GM12864 (cell line): ENCODE measurements at places on chromosomes 13 and 19.

GRCh38 chr19:35478794-35479677, 11.2 kb downstream of the KRTDAP start:
- DNase-seq = no peak

DNA sequence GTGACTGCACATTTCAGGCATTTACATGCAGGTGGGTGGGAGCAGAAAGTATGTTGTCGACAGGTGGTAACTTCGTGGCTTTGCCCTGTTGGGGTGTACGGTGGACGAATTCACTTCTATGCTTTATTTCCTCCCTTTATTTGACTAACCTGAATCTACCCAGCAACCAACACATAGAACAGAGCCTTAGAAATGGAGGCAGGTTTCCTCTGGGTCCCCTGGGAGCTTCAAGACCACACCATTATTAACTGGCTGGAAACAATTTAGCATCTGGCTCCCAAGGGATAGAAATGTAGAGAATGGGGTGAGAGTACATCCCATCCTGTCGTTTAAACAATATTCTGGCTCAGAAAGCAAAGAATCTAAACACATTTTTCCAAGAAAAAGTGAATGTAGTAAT, 244.4 kb downstream of the DLEU7 start:
- DNase-seq = no peak

DNA sequence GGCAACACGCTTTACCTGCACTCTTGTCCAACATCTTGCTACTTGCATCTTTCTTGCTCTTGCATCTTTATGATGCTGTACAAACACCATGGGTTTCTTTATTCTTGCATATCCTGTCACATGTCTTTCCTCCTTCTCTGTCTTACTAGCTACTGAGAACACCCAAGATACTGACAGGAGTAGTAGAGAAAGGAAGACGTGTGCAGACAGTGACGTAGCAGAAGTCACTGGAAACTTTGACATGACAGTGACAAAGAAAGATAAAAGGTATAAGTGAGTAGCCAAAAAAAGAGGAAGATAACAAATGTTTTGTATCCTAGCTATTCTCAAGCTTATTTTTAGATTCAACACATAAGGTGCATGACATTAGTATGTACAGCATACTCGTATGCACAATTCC, 34.2 kb downstream of the TRPC4 start:
- DNase-seq = no peak

DNA sequence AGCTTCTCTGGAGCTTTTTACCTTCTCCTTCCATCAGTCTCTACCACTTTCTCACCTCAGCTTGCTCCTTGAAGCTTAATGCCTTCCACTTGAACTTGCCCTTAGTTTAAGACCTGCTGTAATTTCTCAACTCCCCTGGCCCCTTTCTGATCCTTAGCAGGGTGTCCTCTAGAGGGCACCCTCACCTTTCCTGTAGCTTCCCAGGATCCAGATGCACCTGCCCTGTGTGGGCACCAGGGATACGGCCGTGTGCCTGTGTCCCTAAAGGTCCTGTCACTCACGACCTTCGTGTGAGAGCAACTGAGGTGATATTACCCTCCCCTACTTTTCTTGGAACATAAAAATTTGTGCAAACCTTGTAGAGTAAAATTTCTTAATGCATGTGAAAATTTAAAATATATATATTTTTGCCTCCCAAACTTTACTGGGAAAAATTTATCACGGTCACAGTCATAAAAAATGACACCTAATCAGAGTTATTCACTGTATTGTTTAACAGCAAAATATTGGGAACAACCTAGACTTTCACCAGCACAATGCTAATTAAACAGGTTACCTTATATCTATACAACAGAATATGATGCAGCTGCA, 46.4 kb downstream of the PSG3 start:
- no peak for DNase-seq

DNA sequence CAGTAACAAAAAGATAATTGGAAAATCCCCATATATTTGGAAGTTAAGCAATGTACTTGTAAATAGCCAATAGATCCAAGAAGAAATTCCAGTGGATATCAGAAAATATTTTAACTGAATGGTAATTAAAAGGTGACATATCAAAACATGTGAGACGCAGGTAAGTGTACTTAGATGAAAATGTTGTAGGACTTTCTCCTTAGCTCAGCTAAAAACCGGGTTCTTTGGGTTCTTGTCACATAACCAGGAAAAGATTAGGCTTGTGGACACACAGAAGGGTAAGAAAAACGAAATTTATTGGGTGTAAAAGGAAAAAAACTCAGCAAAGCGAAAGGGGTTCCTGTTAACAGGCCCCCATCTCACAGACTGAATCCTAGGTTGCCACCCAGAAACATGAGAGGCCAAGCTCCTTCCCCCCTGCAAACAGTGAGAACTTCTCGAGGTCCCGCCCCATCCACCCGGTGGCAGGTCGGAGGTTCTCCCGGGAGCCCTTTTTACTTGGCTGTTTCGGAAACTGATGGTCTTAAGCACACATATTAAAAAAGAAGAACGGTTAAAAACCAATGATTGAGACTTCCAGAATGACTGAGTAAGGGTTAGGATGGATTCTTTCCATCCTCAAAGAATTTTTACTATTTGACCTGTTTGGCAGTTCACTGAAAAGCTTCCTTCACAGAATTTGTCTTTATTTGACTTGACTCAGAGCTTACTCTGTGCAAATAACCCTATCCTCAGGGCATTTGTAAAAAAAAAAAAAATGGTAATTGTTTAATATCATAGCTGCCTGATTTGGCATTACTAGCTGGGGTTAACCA, 3.1 kb upstream of the CCDC70 start:
- DNase-seq = no peak

DNA sequence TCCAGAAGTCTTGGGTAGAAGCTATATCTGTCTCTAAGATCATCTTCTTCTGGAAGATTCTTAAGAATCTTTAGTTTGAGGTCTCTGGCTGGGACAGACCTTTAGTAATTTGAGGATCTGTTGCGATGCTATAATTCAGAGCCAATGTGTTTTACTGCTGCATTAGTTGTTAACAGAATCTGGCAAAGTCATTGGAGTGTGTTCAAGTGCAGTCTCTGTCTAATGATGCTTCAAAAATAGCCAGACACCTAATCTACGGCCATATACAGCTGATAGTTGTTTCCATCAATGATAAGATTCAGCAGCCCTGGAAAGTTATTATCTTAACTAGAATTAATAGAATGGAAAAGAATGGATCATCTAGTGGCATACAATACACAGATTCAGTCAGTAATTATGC, 72.6 kb downstream of the CDK8 start:
- no peak for DNase-seq
